ENCODE measurements at places on chromosomes 16 and 17.

GRCh38 chr17:71548540-71549190, 572.2 kb upstream of the SOX9 start:
- no peak for DNase-seq

GRCh38 chr16:22077700-22078313, 14.5 kb upstream of the VWA3A start:
- DNase-seq = no peak

- no peak for DNase-seq
Observed at GRCh38 chr17:1053661-1054360, 56.9 kb downstream of the TIMM22 start.

DNA sequence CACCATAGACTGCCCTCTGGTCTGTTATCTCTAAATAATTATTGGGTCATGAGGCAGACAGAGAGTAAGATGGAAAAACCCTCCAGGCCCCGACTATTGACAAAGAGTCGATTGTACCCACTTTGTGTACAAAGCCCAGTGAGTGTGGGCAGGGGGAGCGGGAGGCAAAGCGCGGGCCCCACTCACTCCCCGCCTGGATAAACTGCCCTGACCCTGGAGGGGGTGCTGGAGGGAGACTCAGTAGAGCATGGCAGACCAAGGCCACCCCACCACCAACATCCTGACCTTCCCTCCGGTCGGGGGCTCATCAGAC, 11.2 kb upstream of the CPSF4L start:
- no peak for DNase-seq

DNA sequence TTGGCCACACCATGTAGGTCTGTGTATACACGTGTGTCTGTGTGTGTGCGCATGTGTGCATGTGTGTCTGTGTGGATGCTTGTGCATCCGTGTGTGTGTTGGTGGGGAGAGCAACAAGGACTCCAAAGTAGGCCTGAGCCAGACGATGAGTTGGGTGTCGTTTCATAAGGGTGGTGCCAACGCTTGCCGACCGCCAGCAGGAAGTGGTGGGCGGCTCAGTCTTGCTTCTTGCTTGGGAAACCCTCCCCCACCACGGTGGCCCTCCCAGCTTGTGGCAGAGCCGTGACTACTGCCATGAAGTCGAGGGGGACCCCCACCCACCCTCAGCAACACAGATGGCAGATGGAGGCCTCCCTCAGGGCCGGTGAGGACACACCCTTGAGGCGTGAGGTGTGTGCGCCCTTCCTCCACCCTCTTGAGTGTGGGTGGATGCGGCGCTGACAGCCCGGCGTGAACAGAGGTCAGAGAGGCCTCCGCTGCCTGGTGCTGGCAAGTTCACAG, 17.5 kb downstream of the SBK1 start:
- no peak for DNase-seq

GRCh38 chr17:50021681-50022370, 26.8 kb upstream of the DLX3 start:
- DNase-seq = no peak

DNA sequence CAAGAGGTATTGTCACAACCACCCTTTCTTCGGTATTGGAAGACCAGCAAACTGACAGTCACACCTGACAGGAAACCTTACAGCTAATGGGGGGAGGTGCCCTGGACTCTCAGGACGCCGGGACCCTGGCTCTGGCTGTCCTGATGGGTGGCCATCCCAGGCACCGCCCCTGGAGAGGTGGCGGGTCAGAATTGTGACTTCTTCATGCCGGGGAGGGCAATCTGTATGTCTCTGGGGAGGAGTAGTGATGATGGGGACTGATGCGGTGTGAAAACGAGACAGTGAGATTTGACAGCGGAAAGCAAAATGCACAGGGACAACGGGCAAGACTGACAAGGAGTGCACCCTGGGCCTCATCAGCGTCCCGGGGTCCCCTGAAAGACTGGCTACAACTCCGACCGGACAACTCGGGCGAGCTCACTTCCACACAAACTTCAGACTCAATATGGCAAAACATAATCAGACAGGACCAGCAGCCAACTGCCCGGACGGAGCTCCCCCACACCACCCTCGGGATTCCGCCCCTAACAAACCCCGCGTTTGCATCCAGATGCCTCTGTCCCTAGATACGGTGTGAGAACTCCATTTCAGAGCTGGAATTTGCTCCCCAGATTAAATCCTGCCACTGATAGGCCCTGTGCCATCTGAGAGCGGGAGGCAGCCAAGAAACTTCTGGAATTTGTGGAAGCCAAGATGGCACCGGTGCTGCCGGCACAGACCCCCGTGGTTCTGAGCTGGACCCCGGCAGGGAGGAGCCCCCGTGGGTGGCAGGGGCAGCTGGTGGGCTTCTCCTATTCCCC, 83.6 kb upstream of the CREBBP start:
- DNase-seq = no peak

GRCh38 chr17:3977387-3977786, 13.2 kb upstream of the ATP2A3 start:
- no peak for DNase-seq

- DNase-seq = no peak
Observed at GRCh38 chr16:4586291-4586690, 28.4 kb downstream of the UBALD1 start.

DNA sequence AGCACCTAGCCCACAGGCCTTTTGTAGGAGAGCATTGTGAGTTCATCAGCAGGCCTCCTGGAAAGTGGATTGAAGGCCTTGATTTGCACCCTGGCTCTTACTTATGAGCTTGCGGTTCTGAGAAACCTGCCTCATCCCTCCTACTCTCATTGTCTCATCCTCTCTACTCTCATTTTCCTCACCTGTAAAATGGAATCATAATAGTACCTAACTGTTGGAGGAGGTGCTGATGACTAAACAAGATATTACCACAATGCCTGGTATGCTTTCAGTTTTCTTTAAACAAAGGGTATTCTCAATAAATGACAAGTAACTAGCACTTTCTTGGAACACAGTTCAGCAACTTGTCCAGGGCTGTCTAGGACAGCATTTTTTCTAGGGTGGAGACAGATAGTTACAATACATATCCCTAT, 243.1 kb upstream of the MAF start:
- DNase-seq = no peak

DNA sequence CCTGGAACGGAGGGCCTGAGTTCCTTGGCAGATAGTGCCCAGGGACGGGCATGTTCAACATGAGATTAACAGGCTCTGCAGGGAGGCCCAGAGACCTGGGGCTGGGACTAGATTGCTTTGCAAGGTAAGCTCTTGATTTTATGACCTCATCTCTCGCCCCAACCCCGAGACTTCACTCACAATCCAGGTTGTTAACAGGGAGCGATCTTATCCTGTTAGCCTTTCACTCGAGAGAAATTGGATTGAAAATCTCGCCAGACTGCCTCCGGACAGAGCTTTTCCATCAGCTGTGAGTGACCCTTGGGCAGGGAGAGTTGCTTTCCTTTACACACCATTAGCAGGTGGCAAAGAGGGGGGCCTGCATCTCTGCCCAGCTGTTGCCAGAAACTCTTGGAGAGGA, 521.7 kb upstream of the EEF2KMT start:
- DNase-seq = no peak

DNA sequence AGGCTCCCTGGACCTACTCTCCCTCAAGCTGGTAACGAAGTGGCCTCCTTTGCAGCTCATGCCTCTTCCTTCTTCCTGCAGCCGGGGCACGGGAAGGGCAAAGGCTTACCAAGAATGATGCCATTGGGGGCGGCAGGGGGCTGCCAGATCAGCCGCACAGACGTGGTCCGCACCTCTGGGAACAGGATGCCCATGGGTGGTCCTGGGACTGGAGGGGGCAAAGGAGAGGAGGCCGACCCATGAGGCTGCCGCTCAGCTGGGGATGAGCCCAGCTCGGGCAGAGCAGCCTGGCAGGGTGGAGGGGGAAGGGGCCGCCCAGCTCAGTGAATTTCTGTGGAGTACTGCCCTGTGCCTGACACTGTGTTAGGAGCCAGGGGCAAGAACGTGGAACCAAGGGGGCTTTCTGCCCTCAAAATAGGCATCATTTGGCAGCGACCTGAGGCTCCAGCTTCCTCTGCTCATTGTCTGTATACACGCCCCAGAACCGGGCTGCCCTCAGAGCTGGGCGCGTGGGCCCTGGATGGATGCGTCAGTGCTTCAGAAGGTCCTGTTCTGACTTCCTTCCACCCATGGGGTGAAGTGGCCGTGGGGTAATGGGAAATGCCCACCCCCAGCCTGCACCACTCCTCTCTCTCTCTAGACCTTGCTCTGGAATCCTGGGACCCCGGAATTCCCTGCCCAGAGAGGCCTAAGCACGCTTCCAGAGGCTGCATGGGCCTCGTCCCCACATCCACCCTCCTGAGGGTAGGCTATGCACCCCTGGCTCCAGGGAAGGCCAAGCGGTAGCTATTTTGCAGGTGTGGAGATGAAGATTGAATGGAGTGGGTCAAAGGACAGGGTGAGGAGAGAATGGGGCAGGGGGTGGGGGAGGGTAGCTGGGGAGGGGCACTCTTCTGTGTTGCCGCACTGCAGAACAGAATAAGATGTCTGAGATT, 79.8 kb upstream of the CDC42EP4 start:
- no peak for DNase-seq

- DNase-seq = no peak
Observed at GRCh38 chr17:79581324-79581932, 29.4 kb downstream of the RBFOX3 start.

GRCh38 chr17:13921841-13922776, 147.2 kb upstream of the COX10 start:
- no peak for DNase-seq

DNA sequence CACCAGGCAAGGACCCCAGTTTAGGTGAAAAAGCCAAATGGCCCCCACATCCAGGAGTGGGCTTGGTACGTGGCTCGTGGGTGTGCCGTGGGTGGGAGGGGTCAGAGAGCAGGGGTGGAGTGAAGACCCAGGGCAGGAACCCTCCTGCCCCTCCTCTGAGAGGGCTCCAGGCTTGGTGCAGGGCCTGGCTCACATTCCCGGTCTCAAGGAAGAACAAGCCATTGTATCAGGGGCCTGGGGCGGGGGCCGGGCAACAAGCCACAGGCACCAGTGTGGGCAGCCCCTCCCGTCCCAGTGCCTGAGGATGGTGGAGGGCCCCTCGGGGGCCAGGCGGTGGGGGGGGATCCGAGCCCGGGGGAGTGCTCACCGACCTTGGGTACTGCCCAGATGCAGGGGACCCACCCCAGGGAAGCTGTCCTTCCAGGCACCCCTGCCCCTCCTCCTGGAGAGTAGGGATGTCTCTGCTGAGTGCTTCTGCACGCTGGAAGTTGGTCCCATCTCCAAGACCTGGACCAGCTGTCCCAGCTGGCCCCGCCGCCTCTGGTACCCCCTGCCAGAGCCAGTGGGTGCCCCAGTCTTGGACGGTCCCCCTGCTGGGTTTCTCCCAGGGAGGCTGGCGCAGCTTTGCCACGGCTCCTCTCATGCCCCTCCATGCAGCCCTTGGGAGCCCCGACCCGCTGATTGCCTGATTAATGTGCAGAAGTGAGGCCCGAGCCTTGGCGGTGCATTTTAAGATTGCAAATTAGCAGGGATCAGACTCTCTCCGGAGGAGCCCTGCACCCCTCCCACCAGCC, 83.7 kb downstream of the RTN4RL1 start:
- DNase-seq = no peak

DNA sequence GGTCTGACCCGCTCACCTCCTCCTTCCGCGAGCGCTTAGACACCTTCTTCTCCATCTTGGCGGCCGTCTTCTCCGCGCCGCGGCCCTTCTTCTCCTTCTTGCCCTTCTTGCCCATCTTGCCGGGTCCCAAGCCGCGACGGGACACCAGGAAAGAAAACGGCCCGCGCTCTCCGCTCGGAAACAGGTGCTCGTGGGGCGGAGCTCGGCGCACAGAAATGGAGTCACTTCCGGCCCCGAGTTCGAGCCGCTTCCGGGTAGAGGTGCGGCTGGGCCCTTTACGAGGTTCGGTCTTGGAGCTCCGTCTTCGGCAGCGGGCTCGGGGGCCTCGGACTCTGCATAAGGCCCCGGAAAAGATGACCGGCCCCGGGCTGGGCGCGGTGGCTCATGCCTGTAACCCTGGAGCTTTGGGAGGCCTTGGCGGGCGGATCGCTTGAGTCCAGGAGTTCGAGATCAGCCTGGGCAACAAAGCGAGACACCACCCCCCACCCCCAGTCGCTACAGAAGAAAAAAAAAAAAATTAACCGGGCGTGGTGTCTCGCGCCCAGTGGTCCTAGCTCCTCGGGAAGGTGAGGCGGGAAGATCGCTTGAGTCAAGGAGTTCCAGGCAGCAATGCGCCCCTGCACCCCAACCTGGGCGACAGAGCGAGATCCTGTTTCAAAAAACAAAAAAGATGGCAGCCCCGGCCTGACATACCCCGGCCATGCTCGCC, at the start of gene KLHDC4:
Gene KLHDC4, minus strand, starts transcription at position 211 of the 709 bp plus-strand sequence. Its CDS starts 96 bp downstream, at position 115.
- no peak for DNase-seq

DNA sequence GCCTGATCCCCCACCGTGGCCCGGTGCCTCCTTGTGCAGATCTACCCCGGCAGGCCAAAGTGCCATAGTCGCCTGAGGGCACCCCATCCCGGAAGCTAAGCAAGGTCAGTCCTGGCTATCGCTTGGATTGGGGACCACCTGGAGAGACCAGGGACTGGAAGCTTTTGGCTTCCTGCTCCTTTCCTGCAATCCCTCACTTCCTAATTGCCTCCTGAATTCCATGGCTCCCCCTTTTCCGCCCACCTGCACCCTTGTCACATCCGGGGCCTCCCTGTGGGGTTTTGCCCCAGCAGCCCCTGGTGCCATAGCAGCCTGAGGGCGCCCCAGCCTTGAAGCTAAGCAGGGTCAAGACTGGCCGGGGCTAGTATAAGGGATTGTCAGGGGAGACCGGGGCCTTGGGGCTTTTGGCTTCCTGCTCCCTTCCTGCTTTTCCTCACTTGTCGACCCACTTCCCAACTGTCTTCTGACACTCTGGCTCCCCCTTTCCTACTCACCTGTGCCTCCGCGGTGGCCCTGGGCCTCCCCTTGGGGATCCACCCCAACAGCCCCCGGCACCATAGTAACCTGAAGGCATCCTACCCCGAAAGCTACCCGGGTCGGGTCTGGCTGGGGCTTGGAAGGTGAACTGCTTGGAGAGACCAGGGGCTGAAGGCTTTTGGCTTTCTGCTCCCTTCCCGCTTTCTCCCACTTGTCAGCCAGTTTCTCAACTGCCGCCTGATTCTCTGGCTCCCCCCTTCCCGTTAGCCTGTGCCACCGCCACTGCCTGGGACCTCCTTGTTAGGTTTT, 2293.6 kb downstream of the TP53TG3F start:
- no peak for DNase-seq

- no peak for DNase-seq
Observed at GRCh38 chr16:50992350-50993032, 158.6 kb downstream of the SALL1 start.

DNA sequence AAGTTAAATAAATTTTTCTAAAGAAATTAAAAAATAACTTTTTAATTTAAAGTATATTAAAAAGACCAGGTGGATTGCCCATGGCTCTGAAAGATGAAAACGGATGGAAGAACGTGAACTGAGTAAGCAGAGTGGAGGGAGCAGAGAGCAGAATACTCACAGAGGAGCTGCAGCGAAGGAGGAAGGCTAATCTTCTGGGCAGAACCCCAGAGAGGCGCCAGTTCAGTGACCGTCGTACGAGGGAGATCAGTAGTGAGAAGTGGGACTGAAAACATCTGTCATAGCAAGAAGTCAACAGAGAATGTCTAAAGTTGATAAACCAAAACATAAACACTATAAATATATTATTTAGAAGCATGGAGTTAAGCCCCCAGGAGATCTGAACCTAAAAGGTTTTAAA, 34.9 kb downstream of the UBE2G1 start:
- DNase-seq = no peak

GRCh38 chr17:50047488-50048126, 8.3 kb upstream of the ITGA3 start:
- DNase-seq = no peak

Data from cortex of kidney (tissue), 1 donor.